Panc1 (cell line): ENCODE measurements at places on chromosomes 16 and 17. TPM values are rescaled to one million over a fixed set of nuclear protein-coding genes. Genes with fewer than 3 reads are reported as not detected.

GRCh38 chr16:78292086-78292843 lies 192.8 kb downstream of the WWOX start:
- H3K27ac ChIP-seq, result no peak overlapping the region
- H3K36me3 ChIP-seq, result no peaks in the 10 kb centered on the region
- H3K4me3 ChIP-seq, result no peak overlapping the region
- no peaks in the 10 kb centered on the region for H3K27me3 ChIP-seq
- DNase-seq, result no peak

DNA sequence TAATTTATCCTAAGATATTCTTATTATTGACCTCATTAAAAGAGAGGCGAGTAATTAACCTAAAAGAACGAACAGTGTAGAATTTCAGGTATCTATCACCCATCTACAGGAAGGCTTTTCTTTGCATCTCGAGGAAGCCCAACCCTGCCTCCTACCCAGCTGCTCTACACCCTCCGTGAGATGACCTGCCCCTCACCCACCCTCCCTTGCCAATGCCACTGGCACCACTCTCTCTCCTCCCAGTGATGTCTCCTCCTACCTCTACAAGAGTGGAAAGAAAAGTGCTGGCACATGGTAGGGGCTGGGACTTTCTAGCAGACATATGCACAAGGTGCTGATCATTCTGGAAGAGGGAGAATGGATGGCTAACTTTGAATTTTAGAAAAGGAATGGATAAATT lies 22.9 kb upstream of the FOXJ1 start:
- H3K36me3 ChIP-seq, result no peaks in the 10 kb centered on the region
- no peak overlapping the region for H3K4me3 ChIP-seq
- no peak overlapping the region for H3K27ac ChIP-seq
- H3K4me1 ChIP-seq, result no peaks in the 10 kb centered on the region
- no peaks in the 10 kb centered on the region; the same call in 1 of the 2 replicates for H3K27me3 ChIP-seq

DNA sequence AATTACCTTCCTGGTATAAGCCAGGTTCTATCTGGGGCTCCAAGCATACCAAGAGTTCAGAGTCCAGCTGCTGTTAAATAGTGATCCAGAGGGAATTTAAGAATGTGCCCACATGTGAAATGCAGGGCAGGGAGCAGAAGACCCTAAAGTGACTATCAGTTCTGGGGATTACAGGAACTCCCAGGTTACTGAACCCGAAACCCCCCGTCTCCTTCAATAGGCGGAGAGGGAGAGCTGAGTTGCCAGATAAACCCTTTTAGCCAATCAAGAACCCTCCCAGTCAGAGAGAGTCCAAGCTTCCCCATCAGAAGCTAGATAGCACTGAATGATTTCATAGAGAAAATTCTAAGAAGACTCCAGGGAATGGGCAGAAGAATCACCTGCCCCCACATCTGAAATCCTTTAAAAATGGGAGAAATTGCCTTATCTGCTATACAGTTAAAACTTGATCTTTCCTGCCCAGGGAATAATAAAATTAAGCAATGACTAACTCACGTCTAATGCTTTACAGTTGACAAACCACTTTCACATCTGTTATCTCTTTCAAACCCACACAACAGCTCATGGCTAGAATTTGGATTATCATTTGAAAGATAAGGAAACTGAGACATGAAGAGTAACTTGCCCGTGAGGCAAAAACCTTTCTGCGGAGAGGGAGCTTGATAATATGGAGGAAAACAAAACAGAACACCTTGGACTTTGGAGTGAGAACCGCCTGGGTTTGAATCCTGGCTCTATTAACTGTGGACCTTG lies 10.2 kb downstream of the NOG start:
- no peaks in the 10 kb centered on the region for H3K36me3 ChIP-seq
- H3K4me1 ChIP-seq, result no peaks in the 10 kb centered on the region
- no peak overlapping the region for H3K4me3 ChIP-seq
- no peak overlapping the region for H3K27ac ChIP-seq
- no peak for DNase-seq
- no peaks in the 10 kb centered on the region for H3K27me3 ChIP-seq

DNA sequence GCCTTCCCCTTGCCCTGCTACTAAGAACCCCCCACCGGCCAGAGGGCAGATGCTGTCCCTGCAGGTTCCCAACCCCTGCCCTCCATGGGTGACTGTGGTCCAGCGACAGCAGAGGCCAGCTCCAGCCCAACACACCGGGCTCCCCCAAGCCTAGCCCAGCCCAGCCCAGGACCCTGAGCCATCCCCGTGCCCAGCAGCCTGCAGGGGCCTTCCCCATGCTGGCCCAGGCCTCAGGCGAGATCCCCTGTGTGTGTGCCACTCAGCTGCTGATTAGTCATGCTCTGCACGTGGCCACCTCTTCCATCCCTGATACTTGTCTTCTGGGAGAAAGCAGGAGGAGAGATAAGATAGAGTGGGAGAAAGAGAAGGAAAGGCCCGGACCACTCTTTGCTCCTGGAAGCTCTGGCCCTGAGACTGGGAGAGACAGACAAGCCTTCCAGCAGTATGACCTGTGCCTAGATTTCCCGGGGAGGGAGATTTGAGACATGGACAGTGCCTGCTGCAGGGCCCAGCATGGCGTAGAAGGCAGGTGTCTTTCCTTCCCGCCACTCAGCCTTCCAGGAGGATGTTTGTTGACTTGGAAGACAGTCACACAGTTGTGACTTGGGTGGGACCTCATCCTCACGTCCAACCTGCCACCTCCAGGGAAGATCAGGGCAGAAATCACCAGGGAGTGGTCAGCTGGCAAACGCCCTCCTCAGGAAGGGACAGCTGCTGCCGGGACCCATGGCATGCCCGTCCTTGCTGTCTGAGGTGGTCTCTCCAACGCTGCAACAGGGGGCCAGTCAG lies 41.3 kb upstream of the RASD1 start:
- no peaks in the 10 kb centered on the region for H3K27me3 ChIP-seq
- no peak overlapping the region for H3K27ac ChIP-seq
- H3K36me3 ChIP-seq, result no peaks in the 10 kb centered on the region
- no peaks in the 10 kb centered on the region for H3K4me1 ChIP-seq
- DNase-seq, result no peak

GRCh38 chr17:57666946-57667345 lies 78.2 kb downstream of the CCDC182 start:
- H3K27ac ChIP-seq, result no peak overlapping the region
- no peaks in the 10 kb centered on the region for H3K36me3 ChIP-seq
- H3K27me3 ChIP-seq, result no peaks in the 10 kb centered on the region
- H3K4me1 ChIP-seq, result 0 out of 2 replicates have a peak, but pooled peaks cover 3% of the 10 kb centered on the region
- H3K4me3 ChIP-seq, result no peak overlapping the region

The CCL23 gene
- not detected for total RNA-seq

The TIMM22 gene
- 10.2 TPM for total RNA-seq

DNA sequence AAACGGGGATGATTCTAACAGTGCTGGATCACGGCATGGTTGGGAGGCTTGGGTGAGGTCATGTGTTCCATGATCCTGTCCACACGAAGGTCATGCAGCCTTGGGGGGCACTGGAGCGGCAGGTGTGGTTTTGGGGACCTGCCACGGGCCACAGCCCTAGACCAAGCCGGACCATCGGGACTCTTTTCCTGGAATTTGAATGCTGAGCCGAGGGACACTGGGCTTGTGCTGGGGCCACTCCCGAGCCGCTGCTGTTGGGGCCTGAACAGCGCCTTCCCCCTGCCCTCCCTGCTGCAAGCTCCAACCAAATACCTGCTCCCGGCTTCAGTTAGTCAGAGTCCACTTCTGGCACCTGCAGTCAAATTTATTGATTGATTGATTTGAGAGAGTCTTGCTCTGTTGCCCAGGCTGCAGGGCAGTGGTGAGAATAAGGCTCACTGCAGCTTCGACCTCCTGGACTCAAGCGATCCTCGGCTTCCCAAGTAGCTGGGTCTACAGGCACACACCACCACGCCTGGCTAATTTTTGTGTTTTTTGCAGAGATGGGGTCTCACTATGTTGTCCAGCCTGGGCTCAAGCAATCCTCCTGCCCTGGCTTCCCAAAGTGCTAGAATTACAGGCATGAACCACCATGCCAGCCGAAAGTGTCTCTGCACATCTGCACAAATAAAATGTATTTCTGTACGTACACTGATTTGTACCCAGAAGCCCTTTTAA lies 37.2 kb upstream of the SLC38A10 start:
- H3K4me1 ChIP-seq, result peaks cover 80% of the 10 kb centered on the region
- H3K27ac ChIP-seq, result peak overlapping the region; percentile 25
- DNase-seq, result no peak
- H3K4me3 ChIP-seq, result no peak overlapping the region

GRCh38 chr16:17135439-17135838 lies 335.3 kb downstream of the XYLT1 start:
- H3K27me3 ChIP-seq, result peaks cover 8% of the 10 kb centered on the region; the same call in 1 of the 2 replicates
- DNase-seq, result no peak
- no peaks in the 10 kb centered on the region for H3K4me1 ChIP-seq
- no peak overlapping the region for H3K27ac ChIP-seq
- H3K4me3 ChIP-seq, result no peak overlapping the region

The CAMKK1 gene
- total RNA-seq, result 6.7 TPM

DNA sequence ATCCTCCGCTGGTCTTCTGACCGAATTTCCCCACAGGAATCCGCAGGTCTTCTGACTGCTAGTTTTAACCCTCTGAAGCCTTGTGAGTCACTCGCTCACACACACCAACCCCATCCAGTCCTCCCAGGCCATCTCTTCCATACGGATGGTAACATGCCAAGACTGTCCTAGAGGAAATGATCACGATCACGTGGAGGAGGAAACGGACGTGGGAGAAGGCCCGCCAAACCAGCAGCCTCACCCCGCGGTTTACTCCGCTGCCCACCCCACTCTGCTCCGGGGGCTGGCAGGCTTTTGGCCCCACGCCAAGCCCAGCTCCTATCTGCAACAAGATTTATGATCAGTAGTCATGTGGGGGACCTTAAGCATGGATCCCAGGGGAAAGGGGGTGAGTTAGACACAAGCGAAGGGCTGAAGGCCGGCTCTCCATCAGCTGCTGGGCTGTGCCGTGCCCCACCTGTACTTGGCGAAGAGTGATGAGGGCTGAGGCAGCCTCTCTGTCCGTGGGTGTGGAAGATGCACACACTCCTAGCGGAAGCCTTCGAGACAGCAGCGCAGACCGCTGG lies 1.5 kb upstream of the FAAP100 start:
- H3K4me1 ChIP-seq, result peaks cover 59% of the 10 kb centered on the region
- DNase-seq, result no peak
- H3K36me3 ChIP-seq, result peaks cover 7% of the 10 kb centered on the region; the same call in 1 of the 2 replicates
- no peaks in the 10 kb centered on the region for H3K27me3 ChIP-seq
- H3K4me3 ChIP-seq, result peak overlapping the region; percentile 91
- H3K27ac ChIP-seq, result peak overlapping the region; percentile 100

The KRTAP9-2 gene
- not detected for total RNA-seq

The CFAP97D1 gene
- not detected for total RNA-seq

The TMEM208 gene
- 25.6 TPM for total RNA-seq

DNA sequence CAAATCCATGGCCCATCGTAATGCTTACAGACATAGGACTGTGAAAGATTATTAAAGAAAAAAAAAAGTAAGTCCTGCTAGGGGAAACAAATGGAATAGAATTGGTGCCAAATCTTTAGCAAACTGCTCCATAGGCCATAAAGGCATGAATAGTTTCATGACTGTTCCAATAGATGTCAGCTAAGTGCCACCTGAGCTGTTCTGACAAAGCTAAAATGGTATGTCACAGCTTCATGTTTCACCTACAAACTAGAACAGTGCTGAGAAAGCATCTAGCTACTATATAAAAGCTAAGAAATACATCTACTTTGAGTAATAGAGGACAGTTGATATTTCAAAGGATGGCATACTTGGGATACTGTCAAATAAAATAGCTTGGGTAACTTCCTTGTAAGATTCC lies 771.6 kb upstream of the CA10 start:
- H3K27me3 ChIP-seq, result no peaks in the 10 kb centered on the region
- no peak overlapping the region for H3K27ac ChIP-seq
- H3K4me1 ChIP-seq, result no peaks in the 10 kb centered on the region
- no peak overlapping the region for H3K4me3 ChIP-seq
- H3K36me3 ChIP-seq, result no peaks in the 10 kb centered on the region

DNA sequence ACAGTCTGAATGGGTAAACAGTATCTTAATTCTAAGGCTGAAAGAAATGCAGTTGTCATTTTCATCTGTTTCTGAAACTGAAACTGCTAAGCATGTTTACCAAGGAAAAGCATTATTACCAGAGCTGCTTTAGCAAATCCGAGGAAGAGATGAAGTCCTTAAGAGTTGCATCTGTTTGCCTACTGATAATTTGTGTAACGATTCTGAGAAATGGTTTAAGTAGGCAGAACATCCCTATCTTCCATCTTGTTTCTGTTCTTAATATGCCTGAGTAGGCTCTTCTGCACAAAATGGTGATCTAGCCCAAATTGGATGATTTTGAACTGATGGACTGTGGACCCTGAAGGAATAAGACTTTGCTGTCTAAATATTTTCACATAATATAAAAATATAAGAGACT lies 34.9 kb downstream of the NUP93 start:
- DNase-seq, result no peak
- no peaks in the 10 kb centered on the region; the same call in 1 of the 2 replicates for H3K36me3 ChIP-seq
- H3K4me1 ChIP-seq, result no peaks in the 10 kb centered on the region
- no peak overlapping the region for H3K27ac ChIP-seq
- H3K27me3 ChIP-seq, result no peaks in the 10 kb centered on the region

The KRT36 gene
- not detected for total RNA-seq

The KRT222 gene
- total RNA-seq, result not detected

The NACA2 gene
- total RNA-seq, result not detected

DNA sequence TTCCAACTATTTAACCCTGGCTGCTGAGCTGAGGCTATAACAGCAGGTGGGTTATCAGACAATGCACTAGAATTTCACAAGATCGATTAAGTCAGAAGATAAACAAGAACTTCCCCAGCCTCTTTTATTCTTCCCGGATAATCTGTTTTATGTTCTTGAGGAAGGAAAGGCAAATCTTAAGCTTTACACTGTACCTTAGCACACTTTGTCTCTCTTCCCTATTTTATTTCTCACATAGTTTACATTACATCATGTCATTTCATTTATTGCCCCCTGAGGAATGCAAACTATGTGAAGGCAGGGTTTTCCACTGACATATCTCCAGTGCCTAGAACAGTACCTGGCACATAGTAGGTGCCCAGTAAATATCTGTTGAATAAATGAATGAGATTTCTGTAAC lies 139.6 kb downstream of the SKAP1 start:
- peaks cover 8% of the 10 kb centered on the region for H3K4me1 ChIP-seq
- H3K36me3 ChIP-seq, result no peaks in the 10 kb centered on the region
- H3K27me3 ChIP-seq, result peaks cover 2% of the 10 kb centered on the region
- H3K27ac ChIP-seq, result no peak overlapping the region

The CAPNS2 gene
- 1.4 TPM for total RNA-seq

DNA sequence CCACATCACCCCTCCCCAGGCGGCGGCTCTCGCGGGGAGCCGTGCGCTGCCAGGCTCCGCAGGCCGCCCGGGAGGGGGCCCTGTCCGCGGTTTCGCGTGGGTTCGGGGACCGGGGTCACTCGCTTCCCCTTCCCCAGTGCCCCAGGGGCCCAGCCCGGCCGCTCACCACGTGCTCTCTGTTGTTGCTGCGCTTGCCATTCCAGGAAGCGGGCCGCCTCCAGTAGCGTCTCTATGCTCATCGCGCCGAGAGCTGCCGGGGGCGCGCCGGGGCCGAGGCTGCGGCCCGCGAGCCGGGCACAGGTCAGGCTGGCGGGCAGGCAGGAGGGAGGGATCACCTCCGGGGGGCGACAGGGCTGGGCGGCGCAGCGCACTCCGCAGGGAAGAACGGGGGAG lies 390 bp downstream of the MNT start:
- H3K27ac ChIP-seq, result peak overlapping the region; percentile 69
- no peaks in the 10 kb centered on the region for H3K27me3 ChIP-seq
- H3K4me1 ChIP-seq, result peaks cover 26% of the 10 kb centered on the region
